Activated T-helper 1 cell treated with anti-CD3 and anti-CD28 coated beads, Interleukin-12 subunit alpha, Interleukin-12 subunit beta, Interleukin-2, Interleukin-4 antibody, amounts not matched to agents 30 ng/mL and 10 ng/mL and 1 ng/mL, durations not matched to agents 14 hours and 24 hours and 36 hours (primary cell): ENCODE measurements at places on chromosomes 11 and 22. TPM values are rescaled to one million over a fixed set of nuclear protein-coding genes. Genes with fewer than 3 reads are reported as not detected.

CYTH4 gene
- total RNA-seq, result 49.5 and 57.1 TPM in 2 replicates

DNA sequence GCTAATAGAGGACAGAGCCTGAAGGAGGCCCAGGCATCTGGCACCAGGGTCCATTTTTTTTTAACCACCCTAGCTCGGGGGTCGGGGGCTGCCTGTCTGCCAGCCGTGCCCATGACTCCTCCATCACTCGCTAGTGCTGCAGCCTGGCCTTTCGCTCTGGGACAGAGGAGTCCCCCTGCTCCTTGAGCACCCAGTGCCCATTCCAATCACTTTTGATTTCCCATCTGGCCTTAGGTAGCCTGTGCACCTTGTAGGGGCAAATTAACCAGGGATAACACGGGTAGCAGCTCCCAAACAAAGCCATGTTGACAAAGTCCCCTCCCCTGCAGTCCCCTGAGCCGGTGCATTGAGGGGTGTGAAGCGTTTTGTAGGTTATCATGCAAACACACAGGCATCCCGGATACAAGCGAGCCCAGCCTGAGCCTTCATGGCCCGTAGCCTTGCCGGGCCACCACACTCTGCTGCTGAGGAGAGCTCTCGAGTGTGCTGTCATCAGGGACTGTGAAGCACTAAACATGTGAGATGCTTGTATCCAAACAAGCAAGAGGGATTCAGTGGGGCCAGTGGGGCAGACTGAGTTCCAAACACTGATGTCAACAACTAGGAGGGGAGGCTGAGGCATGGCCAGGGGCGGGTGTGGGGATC, 208.7 kb downstream of the DSCAML1 start:
- no peak overlapping the region for H3K27ac ChIP-seq
- H3K27me3 ChIP-seq, result no peaks in the 10 kb centered on the region
- no peak for DNase-seq
- no peak overlapping the region for H3K4me3 ChIP-seq

SMIM38 gene
- total RNA-seq, result 0.26 and 0.37 TPM in 2 replicates

DNA sequence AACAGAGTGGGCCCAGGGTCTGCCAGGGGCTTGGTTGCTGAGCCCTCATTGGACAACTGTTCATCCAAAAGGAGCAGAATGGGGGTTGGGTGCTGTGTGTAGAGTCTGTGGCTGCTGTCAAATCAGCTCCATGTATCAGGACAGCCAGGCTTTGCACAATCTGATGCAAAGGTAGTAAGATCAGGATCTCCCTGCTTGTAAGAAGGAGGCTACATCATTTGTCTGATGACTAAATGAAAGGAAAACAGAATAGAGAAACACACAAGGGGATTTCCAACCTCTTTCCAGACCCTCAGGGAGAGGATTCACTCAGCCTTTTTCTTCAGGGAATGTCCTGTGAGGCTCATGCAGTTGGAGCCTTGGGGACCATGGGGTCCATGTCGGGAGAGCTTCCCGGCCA, 7.2 kb downstream of the MICAL2 start:
- H3K4me1 ChIP-seq, result peaks cover 86% of the 10 kb centered on the region
- H3K4me3 ChIP-seq, result peak overlapping the region; percentile 28
- H3K27ac ChIP-seq, result peak overlapping the region; percentile 88
- DNase-seq, result no peak
- no peaks in the 10 kb centered on the region for H3K27me3 ChIP-seq
- H3K36me3 ChIP-seq, result peaks cover 50% of the 10 kb centered on the region

- no peak for DNase-seq
- H3K27ac ChIP-seq, result no peak overlapping the region
- H3K4me3 ChIP-seq, result no peak overlapping the region
- peaks cover 2% of the 10 kb centered on the region for H3K27me3 ChIP-seq
- H3K36me3 ChIP-seq, result no peaks in the 10 kb centered on the region
Measured at GRCh38 chr11:71171576-71171975, 80.8 kb downstream of the SHANK2 start.

- H3K27me3 ChIP-seq, result no peaks in the 10 kb centered on the region
- H3K4me3 ChIP-seq, result no peak overlapping the region
- H3K27ac ChIP-seq, result no peak overlapping the region
Measured at GRCh38 chr11:121437686-121438078, 14.4 kb upstream of the SORL1 start.

DNA sequence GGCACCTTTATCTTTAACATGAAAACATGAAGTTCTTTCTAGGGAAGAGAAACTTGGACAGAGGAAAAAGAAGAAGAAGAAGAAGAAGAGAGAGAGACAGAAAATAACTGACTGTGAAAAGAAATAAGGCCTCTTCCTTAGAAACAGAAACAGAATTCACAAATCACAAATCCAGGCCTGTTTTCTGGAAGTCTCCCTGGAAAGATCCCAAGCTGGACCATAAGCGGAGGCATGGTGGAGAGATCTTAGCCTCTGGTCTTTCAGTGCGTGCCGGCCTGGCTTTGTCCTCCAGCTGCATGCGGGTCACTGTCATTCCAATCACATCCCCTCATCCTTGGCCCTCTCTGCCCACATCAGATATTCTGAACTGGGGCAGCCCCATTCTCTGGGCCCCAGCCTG, 6.9 kb downstream of the FXYD6 start:
- peaks cover 7% of the 10 kb centered on the region for H3K4me1 ChIP-seq
- DNase-seq, result no peak
- H3K27me3 ChIP-seq, result peaks cover 26% of the 10 kb centered on the region
- H3K36me3 ChIP-seq, result no peaks in the 10 kb centered on the region

FKBP2 gene
- total RNA-seq, result 32.6 and 34.3 TPM in 2 replicates

CCDC116 gene
- 0.54 and 0.73 TPM in 2 replicates for total RNA-seq

NPAS4 gene
- total RNA-seq, result not detected in 2 replicates

MAPK11 gene
- 24.6 and 28.9 TPM in 2 replicates for total RNA-seq

PAFAH1B2 gene
- total RNA-seq, result 71.8 and 83.6 TPM in 2 replicates

DNA sequence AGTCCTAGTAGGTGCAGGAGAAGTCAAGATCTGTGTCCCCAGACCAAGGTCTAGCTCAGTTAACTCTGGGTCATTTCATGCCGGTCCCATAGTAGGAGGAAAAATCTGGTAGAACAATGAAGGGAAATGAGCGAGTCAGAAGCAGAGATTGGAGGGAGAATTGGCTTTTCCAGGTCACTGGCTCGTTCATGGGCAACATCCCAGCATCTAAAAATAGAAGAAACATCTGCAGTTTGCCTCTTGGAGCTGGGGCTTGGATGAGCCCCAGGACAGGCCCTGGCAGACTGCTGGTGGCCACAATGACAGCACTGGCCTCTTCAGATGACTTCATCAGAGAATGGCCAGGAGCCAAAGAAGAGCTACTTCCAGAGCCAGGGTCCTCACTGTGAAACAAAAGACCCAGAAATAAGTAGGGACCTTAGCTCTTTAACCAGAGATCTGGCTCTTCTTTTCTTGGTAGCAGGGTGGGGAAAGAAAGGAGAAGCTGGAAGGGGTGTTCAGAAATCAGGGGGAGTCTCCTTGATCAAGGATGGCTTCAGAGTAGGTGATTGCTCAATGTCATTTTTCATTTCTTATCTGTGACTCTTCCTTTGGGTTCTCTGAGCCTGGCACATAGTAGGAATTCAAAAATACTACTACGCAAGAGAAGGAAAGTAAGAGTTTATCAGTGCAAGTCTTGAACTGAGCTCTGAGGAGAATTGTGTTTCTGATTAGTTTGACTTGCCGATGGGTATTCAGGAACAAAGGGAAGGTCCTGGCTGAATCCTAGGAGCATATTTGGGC, 102.6 kb downstream of the TMPRSS5 start:
- H3K4me3 ChIP-seq, result no peak overlapping the region
- H3K27me3 ChIP-seq, result peaks cover 23% of the 10 kb centered on the region
- H3K36me3 ChIP-seq, result no peaks in the 10 kb centered on the region
- no peaks in the 10 kb centered on the region for H3K4me1 ChIP-seq
- no peak overlapping the region for H3K27ac ChIP-seq
- DNase-seq, result no peak

TEX54 gene
- 1.2 and 1.3 TPM in 2 replicates for total RNA-seq

- H3K36me3 ChIP-seq, result peaks cover 11% of the 10 kb centered on the region
- no peak overlapping the region for H3K4me3 ChIP-seq
- no peak for DNase-seq
- peaks cover 4% of the 10 kb centered on the region for H3K4me1 ChIP-seq
- no peak overlapping the region for H3K27ac ChIP-seq
- no peaks in the 10 kb centered on the region for H3K27me3 ChIP-seq
Measured at GRCh38 chr22:42052765-42053164, 17.8 kb downstream of the NAGA start.

DNA sequence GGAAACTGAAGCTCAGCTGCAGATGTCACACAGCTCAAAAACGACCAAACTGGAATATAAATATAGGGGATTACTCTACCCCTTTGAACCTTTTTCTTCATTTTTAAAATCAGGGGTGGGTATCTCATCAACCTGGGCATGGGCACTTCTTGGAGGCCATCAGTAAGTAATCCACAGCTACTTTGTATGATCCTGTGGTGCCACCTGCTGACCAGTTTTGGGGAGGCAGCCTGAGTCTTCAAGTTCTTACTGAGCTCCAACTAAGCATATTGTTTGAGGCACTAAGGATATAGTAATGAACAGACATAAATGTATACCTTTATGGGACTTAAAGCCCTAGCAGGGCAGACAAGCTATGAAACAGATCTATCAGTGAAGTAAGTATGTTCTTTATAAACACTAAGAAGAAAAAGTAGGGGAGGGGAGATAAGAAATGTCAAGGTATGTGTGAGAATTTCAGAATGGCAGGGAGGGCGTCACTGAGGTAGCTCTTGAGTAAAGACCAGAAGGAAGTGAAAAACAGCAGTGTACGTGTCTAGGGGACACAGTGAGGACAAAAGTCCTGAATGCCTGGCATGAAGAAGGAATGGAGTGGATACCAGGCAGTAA, 18.4 kb downstream of the TUB start:
- H3K27me3 ChIP-seq, result no peaks in the 10 kb centered on the region
- H3K4me1 ChIP-seq, result no peaks in the 10 kb centered on the region
- no peak overlapping the region for H3K27ac ChIP-seq
- no peak overlapping the region for H3K4me3 ChIP-seq

CCDC82 gene
- 28.5 and 29.9 TPM in 2 replicates for total RNA-seq

LSP1 gene
- 257 and 262 TPM in 2 replicates for total RNA-seq

MYOD1 gene
- not detected in 2 replicates for total RNA-seq

- H3K36me3 ChIP-seq, result no peaks in the 10 kb centered on the region
- H3K4me1 ChIP-seq, result no peaks in the 10 kb centered on the region
- no peak overlapping the region for H3K4me3 ChIP-seq
- H3K27ac ChIP-seq, result no peak overlapping the region
- H3K27me3 ChIP-seq, result peaks cover 11% of the 10 kb centered on the region
Measured at GRCh38 chr11:19327280-19327679, 86.5 kb upstream of the E2F8 start.

DNA sequence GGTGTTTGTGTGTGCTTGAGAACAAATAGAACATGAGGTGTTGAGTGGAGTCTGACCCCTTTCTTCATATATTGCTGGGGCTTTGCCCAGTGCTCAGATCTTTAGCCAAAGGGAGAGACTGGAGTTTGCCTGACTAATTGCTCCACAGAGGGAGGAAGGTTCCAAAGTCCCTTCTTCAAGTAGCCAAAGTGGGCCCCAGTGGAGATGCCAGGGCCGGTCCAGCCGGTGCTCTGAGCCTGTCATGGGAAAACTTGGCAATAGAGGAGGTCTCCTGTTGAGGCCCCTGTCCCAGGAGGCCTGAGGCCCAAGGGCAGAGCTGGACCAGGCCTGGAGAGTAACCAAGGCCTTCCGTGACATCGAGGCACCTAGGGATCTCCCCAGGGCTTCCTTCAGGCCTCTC, 112.3 kb downstream of the DSCAML1 start:
- DNase-seq, result no peak
- H3K27me3 ChIP-seq, result peaks cover 11% of the 10 kb centered on the region
- H3K4me1 ChIP-seq, result no peaks in the 10 kb centered on the region
- H3K27ac ChIP-seq, result no peak overlapping the region
- no peak overlapping the region for H3K4me3 ChIP-seq
- no peaks in the 10 kb centered on the region for H3K36me3 ChIP-seq

DNA sequence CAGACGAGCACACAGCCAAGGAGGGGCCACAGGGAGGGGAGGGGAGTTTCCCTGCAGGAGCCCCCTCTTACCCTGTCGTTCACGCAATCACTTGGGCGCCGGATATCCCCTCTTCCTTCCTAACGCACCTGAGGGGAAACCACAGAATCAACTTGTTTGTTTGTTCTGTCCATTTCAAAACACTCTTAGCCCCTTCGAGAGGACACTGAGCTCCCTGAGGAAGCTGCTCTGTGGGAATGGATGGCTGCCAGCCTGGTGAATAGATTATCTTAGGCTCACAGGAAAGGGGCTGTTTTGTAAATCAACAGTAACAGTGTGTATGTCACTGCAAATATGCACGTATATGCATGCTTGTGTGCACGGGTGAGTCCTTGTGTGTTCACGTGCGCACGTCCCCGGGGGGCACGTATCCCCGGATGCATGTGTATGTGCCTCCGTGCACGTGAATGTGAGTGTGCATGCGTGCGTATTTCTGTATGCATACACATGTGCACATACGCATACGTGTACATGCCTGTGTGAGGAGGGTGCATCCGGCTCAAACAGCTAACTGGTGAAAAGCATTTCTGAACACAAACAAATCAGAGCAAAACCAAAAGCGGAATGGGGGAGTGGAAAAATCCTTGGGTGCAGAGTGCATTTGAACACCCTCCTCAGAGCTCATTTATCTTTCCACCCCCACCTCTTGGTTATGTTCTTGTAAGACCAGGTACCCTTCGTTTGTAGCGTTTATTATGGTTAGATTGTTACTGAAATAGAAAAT, 7.2 kb downstream of the ARSA start:
- peak overlapping the region; percentile 85 for H3K4me3 ChIP-seq
- H3K27me3 ChIP-seq, result no peaks in the 10 kb centered on the region
- H3K36me3 ChIP-seq, result peaks cover 2% of the 10 kb centered on the region
- DNase-seq, result peak; percentile 72
- peaks cover 37% of the 10 kb centered on the region for H3K4me1 ChIP-seq

- DNase-seq, result no peak
- H3K4me3 ChIP-seq, result no peak overlapping the region
- H3K27me3 ChIP-seq, result no peaks in the 10 kb centered on the region
- H3K27ac ChIP-seq, result no peak overlapping the region
Measured at GRCh38 chr11:132072858-132073211, 702.4 kb downstream of the NTM start.

DNA sequence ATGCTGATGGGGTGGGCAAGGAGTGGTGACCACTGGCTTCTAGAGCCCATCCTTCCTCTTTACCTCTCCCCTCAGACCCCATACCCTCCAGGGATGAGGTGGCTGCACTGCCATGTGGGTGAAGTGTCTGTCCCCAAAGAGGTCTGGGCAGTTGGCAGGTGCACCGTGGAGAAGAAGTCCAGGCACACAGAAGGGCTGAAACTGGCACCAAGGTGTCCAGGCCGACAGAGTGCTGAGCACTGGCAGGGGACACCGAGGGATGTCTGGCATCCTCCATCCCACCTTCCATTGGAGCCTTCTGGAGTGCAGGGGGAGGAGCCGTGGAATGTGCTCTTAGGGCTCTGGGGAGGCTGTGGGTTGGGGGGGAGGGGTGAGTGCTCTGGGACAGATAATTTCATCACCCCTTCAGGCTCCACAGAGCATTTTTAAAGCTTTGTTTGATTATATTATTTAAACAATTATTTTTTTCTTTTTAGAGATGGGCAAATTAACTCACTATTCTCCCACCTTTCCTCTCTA, 37.9 kb downstream of the PKNOX2 start:
- no peak for DNase-seq
- H3K4me1 ChIP-seq, result no peaks in the 10 kb centered on the region
- peaks cover 6% of the 10 kb centered on the region for H3K27me3 ChIP-seq
- H3K27ac ChIP-seq, result no peak overlapping the region
- no peak overlapping the region for H3K4me3 ChIP-seq

GRCh38 chr11:3129591-3130268, 35.4 kb downstream of the OSBPL5 start:
- H3K4me3 ChIP-seq, result no peak overlapping the region
- no peaks in the 10 kb centered on the region for H3K36me3 ChIP-seq
- H3K4me1 ChIP-seq, result no peaks in the 10 kb centered on the region
- no peak for DNase-seq
- H3K27ac ChIP-seq, result no peak overlapping the region

NLRP10 gene
- not detected in 2 replicates for total RNA-seq

MYBPC3 gene
- not detected in 2 replicates for total RNA-seq

LIF gene
- 450 and 455 TPM in 2 replicates for total RNA-seq

RFPL3 gene
- total RNA-seq, result not detected in 2 replicates

OR52I2 gene
- total RNA-seq, result not detected in 2 replicates
